ENCODE measurements at places on chromosomes 3 and 15.

DNA sequence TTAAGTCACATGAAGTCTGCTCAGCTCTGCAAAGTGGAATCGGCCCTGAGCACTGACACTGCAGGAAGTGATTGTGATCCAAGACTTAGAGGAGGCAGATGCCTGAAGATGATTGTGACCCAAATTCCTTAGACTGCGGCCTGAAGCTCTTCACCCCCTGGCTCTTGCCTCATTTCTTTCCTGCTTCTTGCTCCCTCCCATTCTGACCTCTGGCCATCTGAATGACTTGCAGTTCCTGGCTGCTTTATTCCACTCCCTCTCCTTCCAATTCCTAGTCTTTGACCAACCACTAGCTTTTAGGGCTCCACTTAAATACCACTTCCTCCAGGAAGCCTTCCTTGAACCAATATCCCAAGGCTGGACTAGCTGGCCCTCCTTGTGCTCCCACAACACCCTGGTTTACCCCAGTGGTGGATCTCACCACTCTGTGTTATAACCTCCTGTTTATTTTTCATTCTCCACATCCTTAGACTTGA is 9.9 kb upstream of the EPB42 start:
- no peak for DNase-seq

DNA sequence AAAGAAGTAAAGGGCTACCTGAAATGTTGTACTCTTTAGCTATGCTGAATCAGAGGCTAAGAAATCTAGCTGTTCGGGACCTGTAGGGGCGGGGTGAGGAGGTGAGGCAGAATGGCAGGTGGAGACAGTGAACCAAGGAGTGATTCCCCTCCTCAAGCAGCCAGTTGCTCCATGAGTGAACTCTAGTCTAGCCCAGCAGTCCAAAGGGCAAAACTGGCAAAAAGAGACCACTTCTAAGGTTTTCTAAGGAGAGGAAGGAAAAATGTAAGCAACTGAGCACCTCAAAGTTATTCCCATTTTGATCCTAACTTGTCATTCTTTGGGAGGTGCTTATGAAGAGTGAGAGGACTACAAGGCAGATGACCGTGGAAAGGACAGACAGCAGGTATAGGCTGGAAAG is 19.3 kb upstream of the TOPAZ1 start:
- DNase-seq = no peak

- DNase-seq = no peak
Measured at GRCh38 chr15:87777054-87777561, 479.4 kb downstream of the NTRK3 start.

GRCh38 chr3:50577348-50577747 is 8.0 kb downstream of the HEMK1 start:
- DNase-seq = no peak

DNA sequence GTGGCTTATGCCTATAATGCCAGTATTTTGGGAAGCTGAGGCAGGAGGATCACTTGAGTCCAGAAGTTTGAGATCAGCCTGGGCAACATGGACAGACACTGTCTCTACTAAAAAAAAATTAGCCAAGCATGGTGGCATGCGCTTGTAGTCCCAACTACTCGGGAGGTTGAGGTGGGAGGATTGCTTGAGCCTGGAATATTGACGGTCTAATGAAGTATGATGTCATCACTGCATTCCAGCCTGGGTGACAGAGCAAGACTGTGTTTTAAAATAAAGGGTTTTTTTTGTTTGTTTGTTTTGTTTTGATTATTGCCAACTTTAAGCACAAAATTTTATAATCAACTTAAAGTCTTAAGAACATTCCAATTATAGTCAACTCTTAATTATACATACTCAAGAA is 6.8 kb downstream of the PLSCR1 start:
- no peak for DNase-seq

GRCh38 chr15:41606997-41607396 is 48.0 kb downstream of the TYRO3 start:
- no peak for DNase-seq

Data from iPS-NIHi11 (cell line).